NCI-H1930 (cell line): ENCODE measurements at places on chromosomes 1 and 21.

- no peak for DNase-seq
Measured at GRCh38 chr1:209768354-209768774, 12.5 kb downstream of the TRAF3IP3 start.

DNA sequence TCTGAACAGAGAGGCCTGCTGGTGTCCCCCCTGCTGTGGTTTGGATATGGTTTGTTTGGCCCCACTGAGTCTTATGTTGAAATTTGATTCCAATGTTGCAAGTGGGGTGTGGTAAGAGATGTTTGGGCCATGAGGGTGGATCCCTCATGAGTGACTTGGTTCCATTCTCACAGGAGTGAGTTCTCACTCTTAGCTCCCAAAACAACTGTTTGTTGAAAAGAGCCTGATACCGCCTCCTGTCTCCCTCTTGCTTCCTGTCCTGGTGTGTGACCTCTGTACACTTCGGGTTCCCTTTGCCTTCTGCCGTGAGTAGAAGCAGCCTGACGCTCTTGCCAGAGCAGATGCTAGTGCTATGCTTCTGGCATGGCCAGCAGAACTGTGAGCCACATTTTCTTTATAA, 60.5 kb downstream of the C21orf91 start:
- no peak for DNase-seq

GRCh38 chr1:245772325-245772724, 617.5 kb downstream of the KIF26B start:
- DNase-seq, result no peak

DNA sequence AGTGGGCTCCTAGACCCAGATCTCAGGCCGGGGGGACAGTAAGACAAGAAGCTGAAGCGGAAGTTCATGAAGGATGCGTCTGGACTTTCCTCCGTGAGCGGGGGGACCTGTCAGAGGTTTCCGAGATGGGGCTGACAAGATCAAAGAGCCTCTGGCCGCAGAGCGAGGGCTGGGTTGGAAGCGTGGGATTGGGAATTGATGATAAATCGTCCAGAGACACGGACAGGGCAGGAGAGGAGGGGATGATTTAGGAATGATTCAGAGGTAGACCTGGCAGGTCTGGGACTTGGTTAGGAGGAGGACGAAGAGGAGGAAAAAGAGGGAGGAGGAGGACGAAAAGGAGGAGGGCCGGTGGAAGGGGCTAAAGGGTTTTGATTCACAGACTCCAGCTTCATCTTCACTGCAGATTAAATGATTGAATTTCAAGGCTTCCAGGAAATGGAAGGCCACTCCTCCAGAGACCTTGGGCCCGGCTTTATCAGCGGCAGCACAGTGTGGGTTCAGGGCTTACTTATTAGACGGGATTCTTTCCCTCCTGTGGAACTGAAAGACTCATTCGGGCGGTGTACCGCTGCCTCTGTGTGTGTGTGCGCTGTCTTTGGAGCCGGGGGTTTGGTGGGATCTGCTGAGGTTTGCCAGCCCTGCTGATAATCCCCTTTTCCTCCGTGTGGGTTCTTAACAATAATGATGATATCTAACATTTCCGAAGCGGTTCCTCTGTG, 85.7 kb upstream of the SLC45A1 start:
- no peak for DNase-seq

DNA sequence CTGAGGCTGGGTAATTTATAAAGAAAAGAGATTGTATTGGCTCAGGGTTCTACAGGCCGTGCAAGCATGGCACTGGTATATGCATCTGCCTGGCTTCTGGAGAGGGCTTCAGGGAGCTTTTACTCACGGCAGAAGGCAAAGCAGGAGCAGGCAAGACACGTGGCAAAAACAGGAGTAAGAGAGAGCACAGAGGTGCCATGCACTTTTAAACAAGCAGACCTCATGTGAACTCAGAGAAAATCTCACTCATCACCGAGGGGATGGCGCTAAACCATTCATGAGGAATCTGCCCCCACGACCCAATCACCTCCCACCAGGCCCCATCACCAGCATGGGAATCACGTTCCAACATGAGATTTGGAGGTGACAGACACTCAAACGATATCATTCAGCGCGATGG, 400.7 kb upstream of the RUNX1 start:
- no peak for DNase-seq

DNA sequence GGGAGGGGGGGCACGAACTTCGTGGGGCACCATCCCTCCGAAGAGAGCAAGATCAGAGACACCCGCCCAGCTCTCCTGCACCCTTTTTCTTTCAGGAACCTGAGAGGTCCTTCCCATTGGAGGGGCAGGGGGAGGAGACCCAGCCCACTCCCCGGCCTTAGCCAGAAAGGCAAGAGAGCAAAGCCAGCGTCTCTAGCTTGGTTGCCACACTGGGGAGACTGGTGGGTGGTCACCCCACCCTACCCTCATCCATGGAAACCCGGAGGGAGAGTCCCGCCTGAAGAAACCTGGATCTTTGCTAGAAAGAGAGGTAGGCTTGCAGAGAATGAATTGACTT, 246 bp downstream of the ATP2B4 start:
- no peak for DNase-seq

DNA sequence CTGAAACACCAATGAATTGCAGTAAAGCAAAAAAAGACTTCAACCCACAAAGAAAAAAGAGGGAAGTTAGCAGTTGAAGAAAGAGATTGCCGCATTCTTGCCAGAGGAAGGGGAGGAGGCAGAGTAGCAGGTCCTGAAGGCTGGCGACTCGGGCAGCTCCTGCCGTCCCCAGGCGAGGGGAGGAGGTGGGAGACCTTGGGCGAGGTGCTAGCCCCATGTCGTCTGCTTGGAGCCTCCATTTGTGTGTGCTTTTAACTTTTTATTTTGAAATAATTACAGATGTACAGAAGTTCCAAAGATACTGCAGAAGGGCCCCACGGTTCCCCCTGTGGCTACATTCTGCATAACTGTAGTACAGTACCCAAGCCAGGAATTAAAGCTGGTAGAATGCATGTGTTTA, 6.7 kb downstream of the TRPM2 start:
- no peak for DNase-seq

DNA sequence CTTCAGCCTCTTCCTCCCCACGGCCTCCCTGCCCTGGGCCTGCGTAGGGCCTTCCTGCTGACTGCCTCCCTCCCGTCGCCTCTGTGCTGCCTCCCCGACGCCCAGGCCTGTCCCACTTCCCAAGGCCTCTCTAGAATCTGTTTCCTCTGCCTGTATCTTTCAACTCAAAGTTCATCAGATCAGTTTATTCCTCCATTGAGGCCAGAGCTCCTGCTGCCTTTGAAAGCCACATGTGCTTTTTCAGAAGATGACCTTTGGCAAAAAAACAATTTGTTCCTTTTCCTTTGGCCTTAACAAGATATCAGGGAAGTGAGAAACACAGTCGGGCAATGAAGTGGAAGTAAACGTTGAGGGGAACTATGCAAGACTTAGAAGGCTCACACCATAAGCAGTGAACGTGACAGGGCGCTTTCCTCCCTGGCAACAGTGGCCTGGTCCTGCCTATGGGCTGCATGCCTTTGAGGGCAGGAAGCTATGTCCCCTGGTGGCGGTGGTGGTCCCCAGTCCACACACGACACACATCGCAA, 85.9 kb downstream of the PSMG1 start:
- DNase-seq, result no peak

DNA sequence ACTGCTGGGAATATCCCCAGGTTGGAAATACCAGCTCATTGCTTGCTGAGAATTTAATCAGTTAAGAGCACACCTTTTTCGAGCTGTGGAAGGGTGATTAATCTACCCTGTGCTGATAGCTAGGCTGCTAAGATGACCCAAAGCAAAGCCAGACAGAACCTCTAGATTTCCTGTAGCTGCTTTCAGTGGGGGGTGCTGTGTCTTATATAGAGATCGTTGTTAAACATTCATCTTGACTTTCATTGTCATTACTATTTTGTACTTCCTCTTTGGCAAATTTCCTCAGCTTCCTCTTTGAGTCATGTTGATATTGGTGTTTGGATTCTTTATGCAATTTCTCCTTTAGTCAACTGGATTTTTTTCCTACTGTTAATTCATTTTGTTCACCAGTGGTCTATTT, 155.3 kb downstream of the DISC1 start:
- DNase-seq, result no peak

- no peak for DNase-seq
Measured at GRCh38 chr1:103517380-103518047, 8.0 kb upstream of the RNPC3 start.

- DNase-seq, result no peak
Measured at GRCh38 chr1:4379451-4380175, 274.8 kb upstream of the AJAP1 start.

DNA sequence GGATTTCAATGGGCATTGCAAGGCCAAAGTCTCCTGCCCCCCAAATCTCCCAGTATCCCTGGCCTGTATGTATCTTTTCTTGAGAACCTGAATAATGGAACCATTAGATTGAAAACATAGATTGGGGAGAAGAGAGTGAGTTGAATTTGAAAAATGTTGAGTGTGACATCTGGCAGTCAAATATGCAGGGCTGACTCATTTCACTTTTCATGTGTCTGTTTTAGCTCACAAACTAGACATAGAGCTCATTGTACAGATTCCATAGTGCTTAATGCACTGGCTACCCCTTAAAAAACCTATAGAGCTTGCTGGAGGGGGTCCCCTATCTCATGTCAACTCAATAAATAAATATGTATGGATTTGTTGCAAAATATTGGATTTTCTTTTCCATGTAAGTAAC, 30.8 kb downstream of the DDR2 start:
- DNase-seq, result no peak

GRCh38 chr1:94955767-94956632, 29.1 kb upstream of the CNN3 start:
- DNase-seq, result no peak

- DNase-seq, result no peak
Measured at GRCh38 chr1:7407980-7408770, 362.9 kb upstream of the VAMP3 start.

- no peak for DNase-seq
Measured at GRCh38 chr1:200205216-200205995, 177.9 kb downstream of the NR5A2 start.

DNA sequence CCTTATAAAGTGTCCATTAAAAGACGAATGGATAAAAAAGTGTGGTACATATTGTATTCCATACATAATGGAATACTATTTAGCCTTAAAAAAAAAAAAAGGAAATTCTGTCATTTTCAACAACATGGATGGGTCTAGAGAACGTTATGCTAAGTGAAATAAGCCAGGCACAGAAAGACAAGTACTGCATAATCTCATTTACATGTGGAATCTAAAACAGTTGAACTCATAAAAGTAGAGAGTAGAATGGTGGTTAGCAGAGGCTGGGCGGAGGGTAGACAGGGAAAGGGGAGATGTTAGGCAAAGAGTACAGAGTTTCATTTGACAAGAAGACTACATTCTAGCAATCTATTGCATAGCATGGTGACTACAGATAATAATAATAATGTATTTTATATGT, 2.6 kb downstream of the CTSS start:
- DNase-seq, result no peak

GRCh38 chr1:50105433-50105832, 3.3 kb upstream of the ELAVL4 start:
- no peak for DNase-seq

- DNase-seq, result no peak
Measured at GRCh38 chr1:52996653-52997052, 65.4 kb upstream of the PODN start.

GRCh38 chr1:242219298-242219901, 220.5 kb upstream of the MAP1LC3C start:
- no peak for DNase-seq

GRCh38 chr1:55064071-55064581, 24.8 kb downstream of the PCSK9 start:
- DNase-seq, result no peak

DNA sequence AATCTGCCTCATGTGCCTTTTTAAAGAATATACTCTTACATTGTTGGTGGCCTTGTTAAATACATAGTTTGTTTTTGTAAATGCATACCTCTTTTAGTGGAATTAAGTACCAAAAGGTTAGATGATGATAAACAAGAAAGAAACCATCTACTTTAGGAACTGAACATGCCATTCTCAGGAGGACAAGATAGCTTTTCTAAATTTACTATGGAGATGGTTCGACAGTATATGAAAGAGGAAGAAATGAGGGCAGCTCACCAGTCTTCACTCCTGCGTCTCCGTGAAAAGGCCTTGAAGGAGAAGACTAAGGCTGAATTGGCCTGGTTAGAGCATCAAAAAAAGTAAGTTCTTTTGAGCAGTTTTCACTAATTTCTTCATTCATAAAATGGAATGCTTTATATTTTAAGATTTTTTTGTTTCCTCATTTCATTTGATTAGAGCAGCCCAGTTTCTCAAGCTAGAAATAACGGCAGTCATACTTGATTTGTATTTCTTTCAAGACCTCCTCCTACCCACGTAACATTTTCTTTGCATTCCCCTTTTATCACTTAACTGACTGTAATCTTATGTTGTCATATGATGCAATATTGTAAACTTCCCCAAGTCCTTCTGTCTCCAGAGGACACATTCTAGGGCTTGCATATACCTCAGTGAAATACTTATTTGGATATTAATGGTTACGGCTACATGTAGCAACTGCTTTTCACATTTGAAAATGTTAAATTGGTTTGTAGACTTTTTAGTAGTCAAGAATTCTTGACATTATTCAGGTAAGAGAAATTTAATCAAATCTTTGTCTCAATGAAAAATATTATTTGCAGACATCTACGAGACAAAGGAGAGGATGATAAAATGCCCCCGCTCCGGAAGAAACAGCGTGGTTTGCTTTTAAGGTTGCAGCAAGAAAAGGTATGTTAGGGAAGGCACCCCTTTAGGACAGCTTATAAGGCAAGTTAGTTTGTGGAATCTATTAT, 99.3 kb downstream of the CEP350 start:
- no peak for DNase-seq

- DNase-seq, result no peak
Measured at GRCh38 chr1:32393832-32394140, 455 bp downstream of the BSDC1 start.

DNA sequence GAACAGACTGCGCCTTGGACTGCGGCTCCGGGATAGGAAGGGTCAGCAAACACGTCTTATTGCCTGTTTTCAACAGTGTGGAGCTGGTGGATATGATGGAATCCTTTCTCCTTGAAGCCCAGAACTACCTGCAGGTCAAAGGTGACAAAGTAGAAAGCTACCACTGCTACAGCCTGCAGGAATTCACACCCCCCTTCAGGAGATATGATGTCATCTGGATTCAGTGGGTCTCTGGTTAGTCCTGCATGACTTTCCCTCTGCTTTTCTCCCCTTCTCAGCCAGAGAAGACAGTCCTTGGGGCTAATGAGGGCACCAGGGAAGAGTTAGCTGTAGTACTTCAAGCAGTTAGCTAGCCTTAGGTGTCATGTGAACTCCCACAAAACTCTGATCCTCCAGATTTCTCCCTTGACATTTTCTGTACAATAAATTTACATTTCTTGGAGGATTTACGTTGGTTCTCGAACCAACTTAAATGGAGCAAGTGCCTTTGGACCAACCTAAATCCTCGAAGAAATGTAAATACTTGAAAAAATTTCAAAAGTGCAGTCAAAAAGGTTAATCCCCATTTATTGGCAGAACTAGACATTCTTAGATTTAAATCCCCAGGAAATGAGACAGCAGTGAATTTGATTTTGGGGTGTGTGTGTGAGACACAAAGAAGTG, 20.9 kb downstream of the NTMT2 start:
- DNase-seq, result no peak

DNA sequence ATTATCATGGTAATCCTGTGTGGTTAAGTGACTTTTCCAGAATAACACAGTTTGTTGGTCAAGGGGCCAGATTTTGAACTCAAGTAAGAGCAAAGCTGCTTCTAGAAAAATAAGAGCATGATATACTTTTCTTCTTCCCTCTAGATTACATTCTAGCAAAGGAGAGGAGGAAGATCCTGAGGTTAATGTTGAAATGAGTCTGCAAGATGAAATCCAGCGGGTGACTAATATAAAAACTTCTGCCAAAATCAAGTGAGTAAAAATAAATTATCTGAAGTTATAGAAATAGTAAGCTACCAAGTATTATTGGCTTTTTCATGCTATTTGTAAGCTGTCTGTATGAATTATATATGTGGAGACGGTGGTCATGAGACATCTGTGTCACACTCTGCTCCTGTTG, 12.8 kb downstream of the WDR3 start:
- DNase-seq, result no peak
